ENCODE measurements at places on chromosomes 1 and 21. TPM values are rescaled to one million over a fixed set of nuclear protein-coding genes. Genes with fewer than 3 reads are reported as not detected.

ERG gene
- total RNA-seq: 1.7 TPM

SLC45A3 gene
- 0.82 TPM for total RNA-seq

ACTA1 gene
- not detected for total RNA-seq

TFF3 gene
- 0.47 TPM for total RNA-seq

HPDL gene
- 1.1 TPM for total RNA-seq

DIO1 gene
- total RNA-seq: not detected

TAS1R1 gene
- 0.12 TPM for total RNA-seq

HUNK gene
- 0.47 TPM for total RNA-seq

Data from smooth muscle cell of the coronary artery (primary cell).